ENCODE measurements at places on chromosomes 3 and 15.

DNA sequence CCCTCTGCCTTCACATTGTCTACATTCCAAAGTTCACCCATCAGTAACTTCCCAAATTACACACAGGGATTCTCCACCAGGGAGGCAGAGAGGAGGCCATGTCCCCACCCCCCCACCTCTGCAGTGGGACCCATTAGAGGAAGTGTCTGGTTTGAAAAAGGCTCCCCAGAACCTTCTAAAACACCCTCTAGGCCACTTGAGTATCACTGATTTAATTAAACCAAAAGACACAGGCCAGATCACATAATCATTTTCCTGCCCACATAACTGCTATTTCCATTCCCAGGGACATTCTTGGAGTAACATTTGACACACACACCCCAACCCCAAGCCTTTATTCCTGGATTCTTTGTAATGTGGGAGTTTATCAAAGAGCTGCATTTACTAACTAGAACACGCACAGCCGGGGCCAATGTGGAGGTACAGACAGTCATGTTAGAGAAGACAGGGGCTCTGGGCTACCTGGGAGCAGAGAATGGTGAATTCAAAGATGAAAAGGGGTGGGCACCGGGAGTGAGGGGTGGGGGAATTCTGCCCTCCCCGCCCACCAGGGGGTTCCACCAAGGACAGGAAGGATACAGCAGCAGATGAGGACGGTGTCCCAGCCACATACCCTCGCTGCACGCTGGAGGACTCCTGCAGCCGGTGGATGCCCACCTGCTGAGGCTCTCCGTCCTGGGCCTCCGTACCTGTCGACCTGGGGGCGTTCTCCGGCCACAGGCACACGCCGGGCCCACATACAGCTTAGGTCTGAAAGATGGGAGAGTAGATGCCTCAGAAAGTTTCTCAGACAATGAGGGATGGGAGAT lies 201.4 kb upstream of the CTNNB1 start:
- peak; percentile 21 for ATAC-seq

GRCh38 chr3:53078656-53079055 lies 32.8 kb upstream of the SFMBT1 start:
- no peak for ATAC-seq

GRCh38 chr15:67613708-67614107 lies 71.2 kb downstream of the MAP2K5 start:
- no peak for ATAC-seq

DNA sequence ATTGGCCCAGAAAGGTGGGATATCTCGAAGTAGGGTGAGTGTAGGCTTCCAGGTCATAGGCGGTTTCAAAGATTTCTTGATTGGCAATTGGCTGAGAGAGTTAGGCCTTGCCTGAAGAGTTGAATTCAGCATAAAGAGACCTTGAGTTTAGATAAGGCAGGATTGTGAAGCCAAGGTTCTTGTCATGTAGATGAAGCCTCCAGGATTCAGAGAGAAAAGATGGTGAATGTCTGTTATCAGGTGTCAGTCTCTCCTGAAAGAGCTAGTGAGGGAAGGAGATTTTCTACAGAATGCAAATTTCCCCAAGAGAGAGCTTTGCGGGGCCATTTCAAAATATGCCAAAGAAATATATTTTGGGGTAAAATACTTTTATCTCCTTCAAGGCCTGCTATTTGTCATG lies 217.0 kb upstream of the TLE3 start:
- ATAC-seq, result no peak

DNA sequence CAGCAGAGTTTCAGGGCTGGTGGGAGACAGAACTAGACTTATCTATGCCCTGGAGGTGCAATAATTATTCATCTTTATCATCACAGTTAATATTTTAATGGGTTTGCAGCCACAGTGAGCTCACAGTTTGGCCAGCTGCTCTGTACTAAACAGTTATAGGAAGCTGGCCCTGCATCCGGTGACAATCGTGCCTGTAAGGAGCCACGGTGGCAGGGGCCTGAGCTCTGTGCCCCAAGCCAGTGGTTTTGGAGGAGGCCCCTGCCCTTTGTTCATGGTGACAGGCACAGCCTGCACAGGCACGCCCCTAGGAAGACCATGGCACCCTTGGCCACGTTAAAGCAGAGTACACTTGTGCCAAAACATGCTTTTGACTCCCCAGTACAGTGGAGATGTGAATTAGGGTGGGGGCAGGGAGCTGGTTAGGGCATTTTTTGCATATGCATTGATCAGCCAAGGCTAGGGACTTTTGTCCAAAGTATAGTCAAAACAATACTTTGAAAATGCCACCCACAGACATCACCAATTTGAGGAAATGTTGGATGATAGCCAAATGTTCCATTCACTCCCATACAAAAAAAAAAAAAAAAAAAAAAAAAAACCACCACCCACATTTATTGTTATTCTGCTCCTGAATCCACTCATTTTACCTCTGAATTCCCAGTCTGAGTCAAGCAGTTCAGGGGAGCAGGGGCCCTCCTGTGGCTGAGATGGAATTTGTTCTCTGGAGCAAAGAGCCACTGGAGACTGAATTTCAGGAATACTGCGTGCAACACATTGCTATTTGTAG lies 3.4 kb upstream of the RFTN1 start:
- ATAC-seq, result peak; percentile 5

- peak; percentile 68 for ATAC-seq
These were observed at the start of gene CAMK2N2 for GRCh38 chr3:184261270-184261853. TSS of gene CAMK2N2 (minus strand) at chr3:184261553. CDS start at chr3:184261285, 268 bp downstream.

DNA sequence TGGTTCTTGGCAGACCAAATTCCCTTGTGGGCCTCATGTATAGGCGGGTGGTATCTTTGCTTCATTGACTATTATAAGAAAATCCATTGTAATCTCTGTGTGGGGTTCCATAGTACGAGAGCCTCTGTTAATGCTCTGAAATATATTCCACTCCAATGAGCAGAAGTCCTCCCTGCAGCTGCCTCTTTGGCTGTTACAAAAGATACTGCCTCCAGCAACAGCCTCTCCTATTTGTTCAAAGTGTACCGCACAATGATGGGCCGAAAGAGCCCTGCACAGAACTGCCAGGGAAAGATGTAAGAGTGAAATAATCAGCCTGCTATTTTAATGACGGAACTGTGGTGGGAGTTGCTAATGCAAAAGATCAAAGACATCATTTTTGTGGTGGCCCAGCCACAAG lies 48.9 kb downstream of the GRK7 start:
- no peak for ATAC-seq

DNA sequence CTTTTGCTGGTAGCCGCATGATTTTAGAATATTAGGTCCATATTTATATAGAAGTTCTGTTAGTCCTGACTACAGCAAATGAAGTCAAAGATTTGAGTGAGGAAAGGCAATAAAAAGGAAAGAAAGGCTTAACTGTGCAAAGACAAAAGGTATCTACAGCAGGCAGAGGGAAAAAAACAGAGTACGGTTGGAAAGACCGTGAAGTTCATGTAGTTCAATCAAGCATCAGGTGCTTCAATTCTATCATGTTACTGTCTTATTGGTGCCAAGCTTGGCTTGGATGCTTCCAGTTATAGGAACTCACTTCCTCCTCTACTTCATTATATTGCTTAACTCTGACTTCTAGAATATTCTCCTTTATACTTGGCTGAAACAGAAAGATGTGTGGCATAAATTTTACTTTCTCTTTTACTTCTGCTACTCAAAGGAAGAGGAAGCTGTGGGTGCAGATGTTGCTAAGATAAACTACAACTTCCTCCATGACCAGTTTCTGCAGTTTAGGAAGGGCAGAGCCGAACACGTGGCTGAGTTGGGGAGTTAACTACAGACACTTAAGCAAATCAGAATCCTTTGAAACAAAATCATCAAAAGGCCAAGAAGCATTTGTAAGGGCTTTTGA lies 72.6 kb upstream of the ZBED2 start:
- peak; percentile 100 for ATAC-seq

DNA sequence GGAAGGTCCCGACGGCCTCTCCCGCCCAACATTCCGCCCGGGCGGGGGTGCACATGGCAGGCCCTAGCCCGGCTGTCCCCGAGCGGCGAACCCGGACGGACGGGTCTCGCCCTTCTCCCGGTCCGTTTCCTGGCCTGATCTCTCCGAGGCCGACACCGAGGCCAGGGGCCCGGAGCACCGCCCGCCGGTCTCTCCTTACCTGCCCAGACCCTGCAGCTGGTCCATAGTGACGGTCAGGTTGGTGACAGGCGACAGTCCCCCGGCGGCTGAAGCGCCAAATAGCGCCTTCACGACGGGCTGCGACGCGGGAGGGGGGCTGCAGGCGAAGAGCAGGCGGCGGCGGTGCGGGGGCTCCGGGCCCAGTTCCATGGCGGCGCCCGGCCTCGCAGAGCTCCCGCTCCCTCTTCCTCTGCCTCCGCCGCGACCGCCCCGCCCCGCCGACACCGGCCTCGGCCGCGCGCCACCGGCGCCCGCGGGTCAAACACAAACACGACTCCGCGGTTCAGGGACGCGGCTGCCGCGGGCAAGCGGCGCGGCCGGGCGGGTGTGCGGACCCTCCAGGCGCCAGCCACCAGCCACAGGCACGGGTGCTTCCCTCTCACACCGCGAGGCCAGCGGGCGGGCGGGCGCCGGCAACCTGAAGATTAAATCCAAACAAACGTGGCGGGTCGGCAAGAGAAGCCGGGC lies 495 bp downstream of the CDC25A start:
- peak; percentile 13 for ATAC-seq

DNA sequence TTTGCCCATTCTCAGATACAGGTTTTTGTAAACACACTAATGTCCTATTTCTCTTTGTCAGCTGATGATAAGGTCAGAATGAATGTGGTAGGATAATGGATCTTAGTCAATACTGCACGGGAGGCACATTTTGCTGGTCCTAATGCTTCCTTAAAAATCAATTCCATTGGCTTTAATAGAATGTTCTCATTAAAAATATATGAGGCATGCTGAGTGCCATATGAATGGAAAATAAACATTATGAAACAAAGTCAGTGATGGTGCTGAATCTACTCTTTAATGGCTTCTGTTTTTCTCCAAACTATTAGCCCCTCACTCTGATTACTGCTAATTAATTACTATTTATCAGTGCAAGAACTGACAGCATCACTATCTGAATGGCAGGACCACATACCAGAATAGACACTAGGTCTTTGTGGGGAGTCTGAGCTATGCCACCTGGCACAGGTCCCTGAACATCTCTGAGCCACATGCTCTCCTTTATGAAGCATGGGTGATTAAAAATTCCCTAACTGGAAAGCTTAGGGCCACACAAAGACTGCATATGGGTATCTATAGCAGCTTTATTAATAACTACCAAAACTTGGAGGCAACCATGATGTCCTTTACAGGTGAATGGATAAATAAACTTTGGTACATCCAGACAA lies 278.9 kb downstream of the MEX3B start:
- ATAC-seq, result no peak

- no peak for ATAC-seq
These were observed 182.1 kb downstream of the ARRDC4 start for GRCh38 chr15:98142572-98142971.

DNA sequence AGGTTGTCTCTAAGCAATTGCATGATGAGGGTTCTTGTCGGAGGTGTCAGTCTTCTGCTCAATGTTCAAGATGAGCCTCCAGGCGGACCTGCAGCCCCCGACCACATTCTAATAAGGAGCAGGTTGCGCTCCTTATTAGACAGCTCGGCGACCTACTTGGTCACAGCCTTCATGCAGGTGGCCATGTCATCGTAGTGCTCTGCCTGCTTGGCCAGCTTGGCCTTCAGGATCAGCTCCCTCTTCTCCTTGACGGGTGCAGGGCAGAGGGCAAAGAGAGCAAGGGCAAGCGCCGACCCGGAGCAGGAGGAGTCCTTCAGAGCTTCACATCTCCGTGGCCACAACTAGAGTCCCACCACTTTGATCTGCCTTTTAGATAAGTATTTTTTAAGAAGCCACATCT lies 113.5 kb downstream of the RASA2 start:
- no peak for ATAC-seq

DNA sequence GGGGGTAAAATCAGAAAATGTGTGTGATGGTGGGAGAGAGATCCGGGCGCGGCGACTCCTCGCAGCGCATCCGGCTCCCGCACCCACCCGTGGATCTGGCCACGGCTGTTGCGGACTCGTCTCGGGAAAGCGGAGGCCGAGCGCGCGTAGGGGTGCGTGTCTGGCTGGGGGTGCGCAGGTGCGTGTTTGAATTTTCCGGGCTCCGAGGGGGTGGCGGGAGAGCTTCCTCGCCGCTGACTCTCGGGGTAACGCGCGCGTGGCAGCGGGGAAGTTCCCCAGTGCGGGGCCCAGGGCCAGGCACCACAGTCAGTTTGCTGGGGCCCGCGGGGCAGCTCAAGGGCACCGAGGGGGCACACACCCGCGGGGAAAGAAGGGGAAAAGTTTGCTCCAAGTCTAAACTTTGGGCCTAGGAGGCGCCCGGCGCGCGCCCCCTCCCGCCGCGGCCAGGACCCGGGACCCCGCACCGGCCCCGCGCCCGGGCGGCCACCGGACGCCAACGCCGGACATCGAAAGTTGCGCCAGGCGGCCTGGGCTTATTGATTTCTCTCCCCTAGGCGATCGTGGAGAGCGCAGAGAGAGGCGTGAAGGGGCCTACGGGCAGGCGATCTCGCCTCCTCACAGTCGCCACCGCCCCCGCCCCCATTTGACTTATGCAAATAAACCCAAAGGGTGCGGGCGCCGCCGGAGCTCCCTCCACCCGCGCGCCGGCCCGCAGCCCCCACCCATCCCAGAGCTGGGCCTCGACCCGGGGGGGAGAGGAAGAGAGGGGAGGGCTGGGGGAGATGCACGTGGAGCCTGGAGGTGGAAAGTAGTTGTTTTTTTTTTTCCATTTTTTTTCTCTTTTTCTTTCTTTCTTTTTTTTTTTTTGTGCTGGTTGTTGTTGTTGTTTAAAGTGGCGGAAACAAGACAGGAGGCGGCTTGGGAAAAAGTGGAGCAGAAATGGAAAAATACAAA lies 639 bp downstream of the FOXP1 start:
- peak; percentile 70 for ATAC-seq

- ATAC-seq, result no peak
These were observed 964.9 kb upstream of the NR2F2 start for GRCh38 chr15:95365511-95366107.

- ATAC-seq, result peak; percentile 67
These were observed 7.3 kb upstream of the TRNT1 start for GRCh38 chr3:3119393-3119851.

- peak; percentile 77 for ATAC-seq
These were observed 22.7 kb downstream of the DGKG start for GRCh38 chr3:186339180-186339918.

DNA sequence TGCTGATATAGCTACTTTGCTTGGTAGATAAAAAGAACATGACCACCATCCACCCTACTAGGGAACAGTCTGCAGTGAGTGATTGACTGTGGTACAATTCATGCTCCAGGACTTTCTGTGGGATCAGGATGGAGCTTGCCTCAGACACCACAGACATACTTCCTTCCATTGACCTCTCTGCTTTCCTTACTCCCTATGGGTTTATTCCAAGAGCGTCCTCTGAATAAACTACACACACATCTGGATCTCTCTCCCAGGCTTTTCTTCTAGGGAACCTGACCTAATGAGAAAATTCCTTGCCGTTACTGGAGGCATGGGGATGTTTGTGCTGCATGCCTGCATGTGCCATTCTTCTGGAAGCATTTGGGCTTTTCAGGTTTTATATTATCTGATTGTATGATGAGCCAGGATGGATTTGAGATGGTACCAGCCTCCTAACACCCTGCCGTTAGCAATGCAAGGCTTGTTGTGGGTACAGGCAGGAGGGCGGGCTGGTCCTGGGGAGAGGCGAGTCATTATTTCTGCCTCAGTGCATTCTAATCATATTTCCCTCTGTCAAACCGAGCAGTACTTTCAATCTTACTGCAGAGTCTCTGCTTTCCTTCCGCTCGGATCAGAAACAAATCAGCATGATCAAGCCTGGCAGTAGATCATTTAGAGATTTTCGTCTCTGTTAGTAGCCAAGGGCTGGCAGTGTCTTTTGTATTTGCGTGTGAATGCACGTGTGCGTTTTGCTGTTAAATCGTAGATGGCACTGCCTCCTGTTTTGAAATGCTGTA lies 279.2 kb downstream of the PDCD6IP start:
- ATAC-seq, result peak; percentile 74

- ATAC-seq, result peak; percentile 27
These were observed 163.0 kb downstream of the OCA2 start for GRCh38 chr15:27936164-27936563.

All from stimulated activated memory B cell treated with anti-CD40 and anti-IgM and Interleukin-4, amounts not matched to agents 10 μg/mL and 1 μg/mL and 100 μg/mL, for 72 hours (primary cell).